M059J (cell line): ENCODE measurements at places on chromosomes 3 and 15.
A peak's percentile ranks its signal among the peaks of the same experiment; 100 is the strongest.

- no peak for DNase-seq
Observed at GRCh38 chr3:49568965-49569364, 14.7 kb downstream of the BSN start.

DNA sequence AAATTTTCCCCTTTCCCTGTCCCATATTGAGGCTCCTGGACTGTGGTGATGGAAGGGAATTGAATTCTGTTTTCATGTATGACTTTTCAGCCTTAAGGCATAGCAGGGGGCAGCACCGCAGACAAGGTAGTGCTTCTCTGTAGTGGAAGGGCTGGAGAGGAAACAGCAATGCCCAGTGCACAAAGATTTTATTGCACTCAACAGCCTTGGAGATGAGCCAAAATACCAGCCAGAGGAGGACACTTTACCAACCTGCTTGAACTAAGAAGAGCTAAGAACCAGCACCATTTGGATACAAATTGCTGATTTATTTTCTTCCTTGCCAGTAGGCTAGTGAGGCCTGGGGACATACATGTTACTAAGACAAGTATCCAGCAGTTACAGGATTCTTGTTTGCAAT, 98.7 kb downstream of the KCNMB2 start:
- no peak for DNase-seq

DNA sequence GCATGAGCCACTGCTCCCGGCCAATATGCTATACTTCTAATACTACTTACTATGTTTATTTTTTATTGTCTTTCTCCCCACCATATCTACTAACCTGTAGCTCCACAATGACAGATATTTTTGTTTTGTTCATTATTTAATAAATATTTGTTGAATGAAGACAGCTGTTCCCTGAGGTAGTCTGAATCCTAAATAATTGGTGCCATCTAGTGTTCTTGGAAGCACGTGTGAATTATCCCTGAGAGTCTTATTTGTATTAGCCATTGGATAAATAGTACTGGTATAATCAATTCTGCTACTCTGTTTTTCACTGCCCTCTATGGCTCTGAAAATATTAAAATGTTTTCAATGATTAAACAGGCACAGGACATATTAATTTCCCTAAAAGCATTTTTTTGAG, 5.6 kb upstream of the APPL1 start:
- DNase-seq = peak; percentile 20

GRCh38 chr15:78050441-78050809, 27.1 kb downstream of the TBC1D2B start:
- no peak for DNase-seq

- DNase-seq = no peak
Observed at GRCh38 chr3:38614651-38615352, 34.7 kb downstream of the SCN5A start.

GRCh38 chr15:23038726-23039142, 635 bp downstream of the TUBGCP5 start:
- peak; percentile 63 for DNase-seq
